ENCODE measurements at places on chromosomes 5 and 9.

GRCh38 chr5:37039824-37040223, 163.3 kb downstream of the NIPBL start:
- DNase-seq, result no peak

- no peak for DNase-seq
Observed at GRCh38 chr9:4430432-4431261, 59.6 kb upstream of the SLC1A1 start.

DNA sequence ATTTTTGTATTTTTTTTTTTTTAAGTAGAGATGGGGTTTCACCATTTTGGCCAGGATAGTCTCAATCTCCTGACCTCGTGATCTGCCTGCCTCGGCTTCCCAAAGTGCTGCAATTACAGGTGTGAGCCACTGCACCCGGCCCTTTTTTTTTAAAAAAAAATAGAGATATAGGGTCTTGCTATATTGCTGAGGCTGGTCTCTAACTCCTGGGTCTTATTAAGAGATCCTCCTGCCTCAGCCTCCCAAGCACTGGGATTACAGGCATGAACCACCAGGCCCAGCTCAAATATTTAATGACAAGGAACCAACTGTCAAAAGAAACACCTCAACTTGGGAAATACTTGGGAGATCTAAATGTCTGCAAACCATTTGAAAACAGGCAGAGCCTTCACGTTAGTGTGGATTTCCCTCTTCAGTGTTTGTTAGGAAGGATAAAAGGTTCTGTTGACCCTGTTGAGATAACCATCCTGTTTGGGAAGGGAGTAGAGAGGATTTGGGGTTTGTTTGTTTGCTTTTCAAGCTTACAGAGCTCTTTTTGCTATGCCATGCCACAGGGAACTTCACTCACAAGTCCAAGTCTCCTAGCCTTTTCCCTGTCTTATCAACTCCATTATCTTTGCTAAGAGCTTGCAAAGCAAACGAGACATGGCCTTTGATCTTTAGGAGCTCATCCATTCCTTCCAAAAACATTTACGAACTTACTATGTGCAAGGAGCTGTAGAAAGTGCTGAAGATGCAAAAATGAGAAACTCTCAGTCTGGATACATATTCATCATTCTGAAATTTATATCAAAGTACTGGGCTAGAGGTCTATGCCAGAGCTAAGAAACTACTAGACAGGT, 7.5 kb downstream of the FAXDC2 start:
- DNase-seq, result no peak

DNA sequence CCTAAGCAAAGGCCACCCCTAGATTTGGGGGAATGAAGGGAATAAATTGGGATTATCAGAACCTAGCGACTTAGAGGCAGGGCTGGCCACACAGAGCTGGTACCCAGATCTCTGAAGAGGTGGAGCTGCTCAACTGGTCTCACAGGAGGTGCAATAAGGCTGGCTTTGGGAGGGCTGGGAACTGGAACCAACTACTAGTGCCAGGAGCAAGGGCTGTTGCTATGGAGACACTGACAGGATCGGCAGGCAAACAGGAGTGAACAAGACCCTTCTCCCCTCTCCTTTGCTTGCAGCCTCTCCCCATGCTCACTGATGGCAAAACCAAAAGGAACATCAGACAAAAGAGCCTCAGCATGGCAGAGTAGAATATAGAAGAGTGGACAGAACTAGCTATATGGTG, 17.0 kb upstream of the WHRN start:
- no peak for DNase-seq

GRCh38 chr5:159155960-159156359, 53.4 kb downstream of the RNF145 start:
- DNase-seq, result no peak

DNA sequence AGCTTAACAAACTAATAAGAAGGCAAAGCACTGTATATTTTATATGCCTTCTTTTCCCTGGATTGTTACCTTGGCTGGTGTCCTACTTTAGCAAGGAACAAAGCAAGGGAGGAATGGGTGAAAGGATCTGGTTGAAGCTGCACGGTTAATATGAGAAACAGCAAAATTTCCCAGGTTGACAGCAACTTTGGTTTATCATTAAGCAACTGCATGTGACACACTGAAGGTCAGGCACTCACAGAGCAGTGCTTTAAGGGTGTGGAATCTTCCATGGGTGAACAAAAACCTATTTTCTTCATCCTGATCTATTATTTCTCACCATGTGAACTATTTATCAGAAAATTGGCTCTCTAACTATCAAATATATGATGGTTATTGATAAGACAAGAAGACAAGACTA, 109.0 kb upstream of the ATP10B start:
- DNase-seq, result no peak
